ENCODE measurements at places on chromosomes 3 and 15.

GRCh38 chr3:46393554-46394434 is 13.1 kb downstream of the CCR5AS start:
- DNase-seq, result no peak

DNA sequence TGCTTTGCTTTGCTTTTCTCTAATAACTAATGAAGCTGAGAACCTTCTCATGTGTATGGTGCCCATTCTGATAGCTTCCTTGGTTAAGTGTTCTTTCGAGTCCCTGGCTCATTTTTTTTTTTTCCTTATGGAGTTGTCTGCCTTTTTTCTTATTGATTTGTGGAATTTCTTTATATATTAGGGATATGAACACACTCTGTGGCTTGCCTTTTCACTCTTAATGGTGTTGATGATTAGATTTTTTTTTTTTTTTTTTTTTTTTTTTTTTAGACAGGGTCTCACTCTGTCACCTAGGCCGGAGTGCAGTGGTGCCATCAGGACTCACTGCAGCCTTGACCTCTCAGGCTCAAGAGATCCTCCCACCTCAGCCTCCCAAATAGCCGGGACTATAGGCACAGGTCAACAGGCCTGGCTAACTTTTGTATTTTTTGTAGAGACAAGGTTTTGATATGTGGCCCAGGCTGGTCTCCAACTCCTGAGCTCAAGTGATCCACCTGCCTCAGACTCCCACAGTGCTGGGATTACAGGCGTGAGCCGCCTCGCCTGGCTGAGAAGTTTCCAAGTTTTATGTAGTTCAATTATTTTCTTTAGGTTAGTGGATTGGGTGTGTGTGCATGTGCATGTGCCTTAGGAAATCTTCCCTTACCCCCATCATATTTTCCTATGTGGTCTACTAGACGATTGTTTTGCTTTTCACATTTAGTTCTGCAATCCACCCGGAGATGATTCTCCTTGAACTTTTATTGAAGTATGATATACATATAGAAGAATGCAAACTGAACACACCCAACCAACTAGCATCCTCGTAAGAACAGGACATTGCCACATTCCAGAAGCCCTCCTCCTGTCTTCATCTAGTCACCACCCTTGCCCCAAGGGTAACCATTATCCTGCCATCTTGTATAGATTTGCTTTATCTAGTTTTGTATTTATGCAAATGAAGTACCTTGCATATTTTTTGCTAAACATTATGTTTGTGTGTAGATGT is 1.7 kb upstream of the SNRPA1 start:
- no peak for DNase-seq

GRCh38 chr3:126345231-126345630 is 12.0 kb downstream of the KLF15 start:
- no peak for DNase-seq

- no peak for DNase-seq
These were observed 6.7 kb downstream of the LPCAT4 start for GRCh38 chr15:34360298-34360697.
